ENCODE measurements at places on chromosomes 12 and 14. TPM values are rescaled to one million over a fixed set of nuclear protein-coding genes. Genes with fewer than 3 reads are reported as not detected.

APOF gene
- not detected for total RNA-seq

PRKD1 gene
- total RNA-seq, result 12.6 TPM

CCDC177 gene
- 0.09 TPM for total RNA-seq

GAPDH gene
- 1,496 TPM for total RNA-seq

HECTD1 gene
- total RNA-seq, result 189 TPM

ANKRD33 gene
- total RNA-seq, result not detected

PHETA1 gene
- 5.5 TPM for total RNA-seq

SMOC1 gene
- 1.0 TPM for total RNA-seq
